Stimulated activated CD8-positive, alpha-beta memory T cell treated with anti-CD3 and anti-CD28 coated beads, Interleukin-7, amount 100 ng/mL, for 1 hour (primary cell): ENCODE measurements at places on chromosomes 11 and 22.

DNA sequence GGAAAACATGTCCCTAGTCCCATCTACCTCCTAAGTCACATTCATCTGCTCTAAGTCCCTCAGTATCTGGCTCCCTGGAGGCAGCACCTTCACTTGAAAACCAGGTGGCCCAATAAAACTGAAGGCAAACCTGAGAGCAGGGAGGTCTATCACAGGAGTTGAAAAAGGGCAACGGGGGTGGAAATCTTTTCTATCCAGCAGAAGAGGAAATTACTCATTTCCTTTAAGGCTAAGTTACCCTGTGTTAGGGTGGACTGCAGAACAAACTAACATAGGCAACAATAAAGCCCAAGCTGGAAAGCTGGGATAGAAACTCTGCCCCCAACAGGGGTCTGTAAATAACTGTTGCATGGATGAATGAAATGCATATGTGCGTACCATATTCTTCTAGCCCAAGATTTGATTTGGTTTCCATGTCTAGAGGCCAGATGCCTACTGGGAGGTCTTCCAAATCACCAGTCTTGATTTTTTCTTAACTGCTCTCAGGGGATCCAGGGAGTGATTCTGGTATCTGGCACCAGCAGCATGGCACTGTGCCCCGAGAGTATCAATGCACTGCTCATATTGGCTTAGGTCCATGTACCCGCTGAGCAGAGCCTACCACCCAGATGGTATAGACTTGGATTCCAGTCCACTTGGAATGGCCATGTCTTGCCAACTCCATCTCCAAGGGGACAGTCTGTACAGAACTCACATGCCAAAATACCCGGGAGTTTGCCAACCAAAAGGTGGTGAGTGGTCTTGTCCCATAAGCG is 350.0 kb upstream of the NCAM1 start:
- no peak for DNase-seq

DNA sequence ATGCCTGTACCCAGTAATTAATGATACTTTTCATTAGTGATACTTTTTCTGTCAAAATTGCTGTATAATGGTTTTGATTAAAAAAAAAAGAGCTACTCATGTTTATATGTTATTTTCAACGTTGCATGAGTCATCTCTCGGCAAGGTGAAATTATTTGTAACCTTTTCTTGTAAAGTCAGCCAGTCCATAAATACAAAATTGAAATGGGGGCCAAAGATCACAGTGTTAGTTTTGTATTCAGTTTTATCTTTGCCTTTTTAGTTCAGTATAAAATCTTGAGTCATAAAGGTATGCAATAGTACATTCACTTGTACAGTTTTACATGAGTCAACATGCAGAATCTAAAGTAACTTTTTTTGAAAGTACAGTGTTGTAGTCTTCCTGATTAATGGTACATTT is 4.3 kb downstream of the ARHGEF12 start:
- no peak for DNase-seq

GRCh38 chr11:15757048-15757698 is 599.2 kb downstream of the SOX6 start:
- DNase-seq = no peak

GRCh38 chr11:75591371-75591770 is 29.3 kb downstream of the SERPINH1 start:
- DNase-seq = no peak
